H7 (cell line): ENCODE measurements at places on chromosomes 12 and 14. TPM values are rescaled to one million over a fixed set of nuclear protein-coding genes. Genes with fewer than 3 reads are reported as not detected.

DNA sequence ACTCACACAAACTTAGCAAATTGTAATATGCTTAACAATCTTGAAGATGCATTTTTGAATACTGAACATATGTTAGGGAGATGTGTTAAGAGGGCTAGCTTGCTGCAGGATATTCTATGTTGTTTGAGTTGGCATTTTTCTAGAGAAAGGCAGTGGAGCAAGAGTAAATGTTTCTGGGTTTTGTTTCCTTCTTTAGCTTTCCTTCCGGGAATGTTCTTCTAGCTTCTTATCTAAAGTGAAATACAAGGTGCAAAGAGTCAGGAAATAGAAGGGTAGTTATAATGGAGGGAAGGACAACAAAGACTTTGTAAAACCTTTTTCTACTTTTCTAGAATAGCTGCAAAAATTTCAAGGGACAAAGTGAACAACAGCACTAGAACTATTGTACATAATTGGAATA lies 77.6 kb upstream of the KCNH3 start:
- no peak for DNase-seq

SLC25A47 gene
- 0.07 and 0.18 TPM in 2 replicates for total RNA-seq

DNA sequence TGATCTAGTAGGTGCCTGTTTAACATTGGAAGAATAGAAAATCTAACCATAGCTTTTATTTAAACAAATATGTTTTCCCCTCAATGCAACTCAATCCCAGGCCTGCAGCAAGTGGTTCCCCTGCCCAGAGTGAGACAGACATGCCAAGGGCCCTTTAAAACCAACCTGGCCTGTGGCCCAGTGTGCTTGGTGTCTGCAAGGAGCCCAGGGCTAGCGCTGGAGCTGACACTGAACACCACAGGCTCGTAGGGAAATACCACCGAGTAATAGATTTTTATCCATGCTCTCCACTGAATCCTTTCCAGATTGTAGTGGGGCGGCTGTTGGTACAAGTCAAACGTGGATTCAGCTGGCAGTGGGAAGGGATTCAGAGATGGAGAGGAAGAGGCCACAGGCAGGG lies 95.6 kb upstream of the NRXN3 start:
- DNase-seq, result no peak

YARS2 gene
- total RNA-seq, result 72.7 and 85.8 TPM in 2 replicates

DNA sequence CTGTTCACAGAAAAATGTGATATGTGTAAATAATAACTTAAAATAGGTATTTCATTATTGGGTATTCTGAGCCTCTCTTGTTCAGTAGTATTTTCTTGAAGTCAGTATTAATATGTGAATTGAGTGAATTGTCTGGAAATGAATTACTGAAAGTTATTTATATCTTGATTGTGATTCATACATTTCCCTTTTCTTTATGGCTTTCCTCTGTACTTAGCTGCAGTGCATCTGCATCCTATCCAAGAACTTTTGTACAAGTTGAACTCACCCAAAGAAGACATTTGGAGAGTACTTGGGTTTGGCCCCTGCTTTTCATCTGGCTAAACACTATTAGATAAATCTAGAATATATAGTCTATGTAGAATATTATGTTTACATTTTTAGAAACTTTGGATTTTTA lies 326.0 kb downstream of the RAD51B start:
- DNase-seq, result no peak

- no peak for DNase-seq
Measured at GRCh38 chr12:92601176-92601575, 101.6 kb upstream of the PLEKHG7 start.

TAS2R9 gene
- not detected in 2 replicates for total RNA-seq

FOXA1 gene
- 3.4 and 3.7 TPM in 2 replicates for total RNA-seq

GRCh38 chr12:98360401-98360800 lies 155.0 kb upstream of the TMPO start:
- no peak for DNase-seq

GRCh38 chr12:86572455-86572854 lies 316.3 kb upstream of the MGAT4C start:
- DNase-seq, result no peak

- no peak for DNase-seq
Measured at GRCh38 chr14:70886421-70887206, 20.6 kb upstream of the PCNX1 start.
